ENCODE measurements at places on chromosomes 4 and X. TPM values are rescaled to one million over a fixed set of nuclear protein-coding genes. Genes with fewer than 3 reads are reported as not detected.
A peak's percentile ranks its signal among the peaks of the same experiment; 100 is the strongest.

SRPX2 gene
- total RNA-seq: 31.6 TPM

NXF2 gene
- total RNA-seq: not detected

VEGFD gene
- total RNA-seq: 0.26 TPM

BCLAF3 gene
- total RNA-seq: 3.4 TPM

SLC38A5 gene
- total RNA-seq: 348 TPM

TSC22D3 gene
- 84.7 TPM for total RNA-seq

CPZ gene
- total RNA-seq: not detected

SCRG1 gene
- total RNA-seq: not detected

MAGEA12 gene
- not detected for total RNA-seq

PNMA5 gene
- not detected for total RNA-seq

DACH2 gene
- total RNA-seq: 0.26 TPM

DNA sequence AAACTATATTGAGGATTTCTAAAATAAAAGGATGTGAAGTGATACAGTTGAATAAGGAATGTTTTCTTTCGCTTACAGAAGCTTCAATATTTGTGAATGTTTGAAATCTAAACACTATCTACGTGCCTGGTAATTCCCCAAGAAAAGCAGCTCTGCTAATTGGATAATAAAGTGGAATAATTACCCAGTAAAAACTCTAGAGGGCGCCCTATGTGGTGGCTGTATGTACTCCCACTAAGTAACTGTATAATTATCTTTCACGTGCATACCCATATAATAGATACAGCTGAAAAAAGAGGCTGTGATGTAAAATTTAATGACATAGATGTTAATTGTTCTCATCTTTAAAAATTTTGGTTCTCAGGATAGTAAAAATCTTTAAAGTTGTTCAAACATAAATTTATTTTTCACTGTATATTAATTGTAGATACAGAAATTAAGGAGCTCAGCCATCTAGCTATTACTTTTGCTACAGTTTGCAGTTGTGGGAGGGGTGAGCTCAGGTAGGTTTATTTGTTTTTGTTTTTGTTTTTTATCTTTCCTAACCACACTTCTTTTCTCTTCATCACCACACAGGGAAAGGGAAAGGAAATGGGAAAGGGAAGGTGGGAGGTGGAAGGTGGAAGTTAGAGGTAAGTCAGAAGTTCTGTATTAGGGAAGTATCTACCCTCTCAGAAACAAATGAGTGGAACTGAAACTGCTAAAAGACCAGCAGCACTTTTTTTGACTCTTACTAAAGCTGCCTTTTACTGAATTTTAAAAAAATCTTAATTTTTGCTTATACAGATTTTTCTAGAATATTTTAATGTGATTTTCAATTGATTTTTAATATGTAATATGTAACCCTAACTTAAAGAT lies 151.7 kb upstream of the RPS6KA6 start:
- peak; percentile 20 for DNase-seq

DNA sequence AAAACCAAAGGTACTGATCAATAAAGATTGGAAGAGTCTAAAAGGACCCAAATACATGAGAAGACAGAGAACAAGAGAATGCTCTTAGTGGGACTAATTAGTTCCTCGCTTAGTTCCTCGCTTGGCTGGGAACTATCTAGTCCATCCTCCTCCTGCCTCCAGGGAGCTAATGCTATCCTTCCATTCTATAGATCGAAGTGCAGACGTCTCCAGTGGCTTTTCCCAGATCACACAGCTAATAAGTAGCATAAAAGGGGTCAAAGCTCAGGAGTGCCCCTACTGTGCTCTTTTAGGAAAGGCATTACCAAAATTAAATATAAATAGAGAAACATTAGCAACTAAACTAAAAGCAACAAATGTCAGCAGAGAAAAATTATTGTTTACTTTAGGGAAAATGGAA lies 42.3 kb upstream of the PPARGC1A start:
- no peak for DNase-seq

DNA sequence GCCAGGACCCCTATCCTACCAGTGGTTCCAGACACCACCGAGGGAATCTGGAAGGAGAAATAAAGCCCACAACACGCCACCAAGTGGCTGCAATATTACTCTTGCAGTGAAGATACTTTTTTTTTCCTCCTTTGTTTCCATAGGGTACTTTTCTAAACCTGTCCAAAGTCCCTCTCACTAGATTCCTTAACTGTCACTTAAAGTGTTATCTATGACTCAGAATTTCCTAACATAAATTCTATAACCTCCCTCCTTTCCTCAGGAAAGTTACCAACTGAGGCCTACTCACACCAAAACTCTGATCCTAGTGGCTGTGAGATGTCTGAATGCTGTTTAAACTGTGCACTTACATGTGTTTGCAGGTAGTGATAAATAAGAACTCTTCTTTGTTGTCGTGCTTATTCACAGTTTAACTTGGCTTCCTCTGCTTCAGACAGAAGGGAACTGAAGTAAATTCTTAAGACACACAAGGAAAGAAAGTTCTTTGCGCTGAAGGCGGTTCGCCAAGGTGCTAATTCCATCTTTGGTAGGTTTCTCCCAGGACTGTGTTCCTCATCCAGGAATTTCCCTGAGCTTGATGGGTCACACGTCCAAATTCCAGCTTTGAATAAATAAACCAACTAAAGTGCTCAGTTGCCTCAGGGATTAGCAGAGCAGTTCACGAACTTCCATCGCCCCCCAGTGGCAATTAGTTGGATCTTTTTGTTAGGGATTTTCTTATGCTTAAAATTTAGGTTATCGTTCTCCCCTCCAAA lies 10.7 kb upstream of the HCCS start:
- peak; percentile 66 for DNase-seq

GRCh38 chrX:20517565-20517964 lies 250.9 kb upstream of the RPS6KA3 start:
- DNase-seq: no peak

- peak; percentile 8 for DNase-seq
These were observed 80.0 kb upstream of the NALF2 start for GRCh38 chrX:69424161-69424560.

DNA sequence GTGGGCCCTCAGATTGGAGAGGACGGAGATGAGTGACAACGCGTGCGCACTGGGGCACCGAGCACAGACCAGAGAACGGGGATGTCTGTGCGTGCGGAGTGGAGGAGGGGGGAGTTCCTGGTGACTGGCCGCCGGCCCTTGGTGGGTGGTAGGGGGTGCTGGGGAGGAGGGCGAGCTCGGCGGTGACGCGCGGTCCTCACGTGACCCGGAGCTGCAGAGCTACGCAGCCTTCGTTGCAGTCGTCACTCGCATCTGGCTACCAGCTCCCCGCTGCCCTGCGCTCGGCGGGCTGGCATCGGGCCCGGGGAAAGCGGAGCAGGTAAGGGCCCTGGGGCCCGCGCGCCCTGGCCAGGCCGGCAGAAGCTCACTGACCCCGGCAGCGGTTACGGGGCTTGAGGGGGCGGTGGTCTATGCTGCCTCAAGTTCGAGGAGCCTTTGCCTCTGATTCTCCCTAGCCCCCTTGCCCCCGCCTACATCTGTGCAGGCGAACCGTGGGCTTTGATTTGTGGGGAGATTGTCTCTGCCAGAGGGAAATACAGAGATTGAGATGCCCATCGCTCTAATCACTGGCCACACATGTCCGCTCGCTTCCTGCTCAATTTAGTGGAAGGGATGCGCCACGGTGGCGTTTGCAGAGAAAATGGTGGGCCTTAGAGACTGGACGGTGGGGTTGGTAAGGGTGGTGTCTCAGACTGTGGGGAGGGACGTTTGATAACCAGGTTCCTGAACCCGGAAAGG lies at the start of gene ARMCX4:
Gene ARMCX4 (plus strand): TSS at position 245 of the 738 bp plus-strand sequence. CDS start 3,134 bp downstream, outside the sequence.
- DNase-seq: peak; percentile 8

DNA sequence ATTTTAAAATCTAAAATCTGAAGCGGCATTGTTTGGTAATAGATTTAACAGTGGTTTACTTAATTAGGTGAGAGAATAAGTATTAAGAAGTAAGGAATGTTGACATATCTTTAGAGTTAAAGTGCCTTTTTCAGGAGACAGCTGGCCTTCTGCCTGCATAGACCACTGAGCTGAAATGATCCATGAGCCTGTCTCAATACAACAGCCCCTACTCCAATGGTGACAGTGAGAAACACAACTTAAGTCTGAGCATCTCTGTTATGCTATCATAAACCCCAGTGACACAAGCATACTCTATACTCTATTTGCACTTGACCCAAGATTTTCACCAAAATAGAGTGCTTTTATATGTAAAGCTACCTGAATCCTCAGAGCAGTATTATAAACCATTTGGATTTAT lies 137.9 kb downstream of the GRIA2 start:
- DNase-seq: no peak

DNA sequence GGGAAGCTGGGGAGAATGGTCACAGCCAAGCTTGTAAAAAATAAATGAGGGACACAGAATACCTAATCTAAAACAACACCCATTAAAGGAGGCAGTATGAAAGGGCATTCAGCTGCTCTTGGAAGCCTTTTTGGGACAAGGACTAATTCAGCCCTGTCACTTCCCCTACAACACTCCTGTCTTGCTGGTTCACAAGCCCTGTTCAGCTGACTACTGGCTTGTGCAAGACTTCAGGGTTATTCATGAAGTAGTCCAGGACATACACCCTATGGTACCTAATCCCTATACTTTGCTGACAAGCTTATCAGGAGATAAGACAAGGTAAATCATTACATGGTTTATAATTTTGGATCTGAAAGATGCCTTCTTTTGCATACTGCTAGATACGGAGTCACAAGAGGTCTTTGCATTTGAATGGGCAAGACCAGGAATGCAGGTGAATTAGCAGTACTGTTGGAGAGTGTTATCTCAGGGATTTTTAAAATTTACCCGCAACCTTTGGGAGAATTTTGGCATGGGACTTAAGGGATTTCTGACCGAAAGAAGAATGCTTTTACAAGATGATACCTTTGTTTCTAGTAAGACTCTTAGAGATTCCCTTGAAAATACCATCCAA lies 103.2 kb upstream of the LANCL3 start:
- no peak for DNase-seq

- peak; percentile 92 for DNase-seq
These were observed 108.0 kb upstream of the TLL1 start for GRCh38 chr4:165765053-165765452.

- DNase-seq: no peak
These were observed 378.6 kb downstream of the UNC5C start for GRCh38 chr4:95170176-95170575.

GRCh38 chr4:48162162-48162561 lies 28.1 kb upstream of the TXK start:
- DNase-seq: peak; percentile 51

GRCh38 chr4:141567326-141567915 lies 69.0 kb upstream of the IL15 start:
- DNase-seq: no peak

GRCh38 chr4:145734576-145735346 lies 54.8 kb downstream of the C4orf51 start:
- DNase-seq: peak; percentile 99

All from bronchial epithelial cell (primary cell).